Stimulated activated naive CD8-positive, alpha-beta T cell treated with anti-CD3 and anti-CD28 coated beads, Interleukin-15, Interleukin-2, amounts not matched to agents 100 U/mL and 50 U/mL, for 24 hours (primary cell): ENCODE measurements at places on chromosomes 16 and 17.

- peak; percentile 46 for DNase-seq
Measured at GRCh38 chr17:740240-741017, 8.0 kb downstream of the TLCD3A start.

DNA sequence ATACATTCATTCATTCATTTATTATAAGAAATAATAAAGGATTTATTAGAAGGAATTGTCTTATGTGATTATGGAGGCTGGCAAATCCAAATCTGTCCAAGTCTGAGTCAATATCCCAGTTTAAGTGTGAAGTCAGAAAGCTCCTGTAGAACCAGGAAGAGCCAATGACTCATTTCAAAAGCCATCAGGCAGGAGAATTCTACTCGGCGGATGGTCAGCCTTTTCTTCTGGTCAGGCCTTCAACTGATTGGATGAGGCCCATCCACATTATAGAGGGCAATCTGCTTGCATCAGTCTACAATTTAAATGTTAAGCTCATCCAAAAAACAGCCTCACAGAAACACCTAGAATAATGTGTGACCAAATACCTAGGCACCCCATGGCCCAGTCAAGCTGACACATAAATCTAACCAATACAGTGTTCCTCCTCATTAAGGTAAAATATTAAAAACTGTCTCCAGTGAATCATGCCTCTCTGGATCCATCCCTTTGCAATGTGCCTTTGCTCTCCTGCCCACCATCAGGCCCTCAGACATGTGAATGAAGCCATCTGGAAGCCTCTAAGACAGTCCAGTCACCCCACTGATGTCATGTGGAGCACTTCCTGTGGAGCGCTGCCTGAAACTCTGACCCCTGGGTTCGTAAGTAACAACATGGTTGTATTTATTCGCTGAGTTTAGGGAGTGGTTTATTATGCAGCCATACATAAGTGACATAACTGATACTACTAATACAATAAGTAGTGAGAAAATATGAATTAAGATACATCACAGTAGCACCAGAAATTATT, 69.2 kb upstream of the WSB1 start:
- no peak for DNase-seq

GRCh38 chr17:57579245-57579644, 165.9 kb downstream of the CCDC182 start:
- no peak for DNase-seq

- DNase-seq = no peak
Measured at GRCh38 chr17:8332688-8333087, 7.0 kb upstream of the ODF4 start.

DNA sequence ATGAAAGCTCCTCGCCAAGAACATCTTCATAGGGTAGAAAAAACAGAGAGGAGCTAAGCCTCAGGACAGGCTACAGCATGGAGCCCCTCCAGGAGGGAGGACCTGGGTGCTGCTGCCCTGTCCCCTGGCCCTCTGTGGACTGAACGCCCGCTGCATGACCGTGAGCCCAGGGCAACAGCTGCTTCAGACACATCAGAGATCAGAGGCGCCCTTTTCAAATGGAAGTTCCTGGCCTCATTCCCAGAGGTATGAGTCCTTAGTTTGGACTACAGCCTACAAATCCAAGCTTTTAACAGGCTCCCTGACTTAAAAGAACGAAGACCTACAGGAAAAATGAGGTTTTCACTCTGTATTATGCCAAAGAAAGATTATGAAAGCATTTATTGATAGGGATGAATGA, 48.5 kb downstream of the ZNF18 start:
- DNase-seq = no peak

DNA sequence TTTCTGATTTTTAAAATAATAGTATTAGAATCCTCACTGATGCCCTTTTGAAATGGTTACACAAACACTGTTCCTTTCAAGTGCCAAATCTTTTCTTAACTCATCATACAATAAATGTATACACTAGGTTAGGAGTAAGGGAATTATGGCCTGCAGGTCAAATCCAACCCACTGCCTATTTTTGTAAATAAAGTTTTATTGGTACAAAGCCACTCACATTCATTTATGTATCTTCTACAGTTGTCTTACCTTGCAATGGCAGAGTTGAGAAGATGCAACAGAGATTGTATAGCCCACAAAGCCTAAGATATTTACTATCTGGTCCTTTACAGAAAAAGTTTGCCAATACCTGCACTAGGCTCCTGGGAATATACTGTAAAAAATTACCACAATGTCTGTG, 47.8 kb downstream of the IKZF3 start:
- DNase-seq = no peak

DNA sequence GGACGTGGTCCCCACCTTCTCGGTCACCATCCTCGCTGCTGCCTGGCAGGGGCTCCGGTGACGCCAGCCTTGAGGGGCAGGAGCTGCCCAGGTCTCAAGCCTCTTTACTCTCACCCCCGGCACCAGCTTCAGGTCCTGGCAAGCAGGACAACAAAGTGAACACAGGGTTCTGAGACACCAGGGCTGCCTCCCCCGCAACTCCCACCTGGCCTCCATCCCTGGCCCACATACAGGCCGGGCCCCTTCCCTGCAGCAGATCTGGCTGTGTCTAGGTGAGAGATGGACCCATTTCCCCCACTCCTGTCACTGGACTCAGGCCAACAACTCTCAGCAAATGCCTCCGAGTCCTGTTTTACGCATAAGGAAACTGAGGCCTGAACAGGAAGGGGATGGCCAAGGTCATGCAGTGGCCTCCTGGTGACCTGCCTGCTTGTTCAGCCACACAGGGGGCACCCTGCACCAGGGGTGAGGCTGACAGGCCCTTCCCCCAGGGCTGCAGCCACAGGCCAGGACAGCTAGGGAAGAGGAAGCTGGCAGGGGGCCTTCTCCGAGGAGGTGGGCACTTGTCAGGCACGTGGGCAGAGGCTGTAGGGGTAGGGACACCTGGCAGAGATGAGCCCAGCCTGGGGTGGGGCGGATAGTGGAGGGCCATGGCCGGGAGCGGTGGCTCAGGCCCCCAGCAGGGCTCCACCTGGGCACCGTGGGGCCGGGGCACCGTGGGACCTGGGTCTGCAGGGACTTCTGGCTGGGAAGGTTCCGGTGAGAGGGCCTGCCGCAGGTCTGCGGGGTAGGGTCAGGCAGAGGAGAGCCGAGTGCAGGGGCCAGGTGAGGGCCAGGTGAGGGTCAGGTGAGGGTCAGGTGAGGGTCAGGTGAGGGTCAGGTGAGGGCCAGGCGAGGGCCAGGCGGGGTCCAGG, 46.7 kb upstream of the PVALEF start:
- no peak for DNase-seq

- DNase-seq = no peak
Measured at GRCh38 chr17:78572239-78573205, 4.7 kb downstream of the DNAH17 start.

DNA sequence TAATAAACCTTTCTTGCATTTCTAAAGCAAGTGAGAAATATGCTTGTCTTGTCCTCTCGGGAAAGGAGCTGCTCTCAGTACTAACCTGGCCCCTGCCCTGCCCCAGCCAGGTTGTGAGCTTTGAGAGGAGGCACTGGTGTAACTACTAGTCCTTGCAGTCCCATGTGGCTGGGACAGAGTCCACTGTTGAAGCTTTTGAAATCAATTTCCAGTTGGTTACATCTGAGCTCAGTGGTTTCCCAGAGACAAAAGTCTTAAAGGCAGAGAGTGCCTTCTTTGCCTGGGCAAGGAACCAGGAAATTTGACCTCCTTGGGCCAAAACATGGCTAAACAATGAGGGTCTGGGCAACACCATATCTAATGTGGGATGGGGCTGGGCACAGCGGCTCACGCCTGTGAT, 48.7 kb downstream of the GSG1L start:
- DNase-seq = no peak

- DNase-seq = no peak
Measured at GRCh38 chr16:12742741-12743140, 60.9 kb downstream of the CPPED1 start.

DNA sequence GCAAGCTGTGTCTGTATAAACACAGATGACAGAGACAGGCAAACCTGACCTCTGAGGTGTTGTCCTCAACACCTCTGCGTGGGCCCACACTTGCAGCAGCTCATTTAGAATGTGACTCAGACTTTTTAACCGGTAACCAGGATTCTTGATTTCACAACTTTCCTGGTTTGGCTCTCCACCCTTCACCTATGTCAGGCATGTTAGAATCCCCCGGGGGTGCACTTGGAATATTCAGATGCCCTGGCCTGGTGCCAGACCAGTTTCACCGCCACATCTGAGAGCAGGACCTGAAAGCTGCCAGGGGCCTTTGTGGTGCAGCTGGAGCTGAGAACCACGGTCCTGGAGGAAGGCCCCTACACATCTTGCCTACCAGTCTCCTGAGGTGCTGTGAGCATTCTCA, 4.8 kb downstream of the DHODH start:
- DNase-seq = peak; percentile 29

- no peak for DNase-seq
Measured at GRCh38 chr16:53849994-53850393, 146.0 kb downstream of the FTO start.

DNA sequence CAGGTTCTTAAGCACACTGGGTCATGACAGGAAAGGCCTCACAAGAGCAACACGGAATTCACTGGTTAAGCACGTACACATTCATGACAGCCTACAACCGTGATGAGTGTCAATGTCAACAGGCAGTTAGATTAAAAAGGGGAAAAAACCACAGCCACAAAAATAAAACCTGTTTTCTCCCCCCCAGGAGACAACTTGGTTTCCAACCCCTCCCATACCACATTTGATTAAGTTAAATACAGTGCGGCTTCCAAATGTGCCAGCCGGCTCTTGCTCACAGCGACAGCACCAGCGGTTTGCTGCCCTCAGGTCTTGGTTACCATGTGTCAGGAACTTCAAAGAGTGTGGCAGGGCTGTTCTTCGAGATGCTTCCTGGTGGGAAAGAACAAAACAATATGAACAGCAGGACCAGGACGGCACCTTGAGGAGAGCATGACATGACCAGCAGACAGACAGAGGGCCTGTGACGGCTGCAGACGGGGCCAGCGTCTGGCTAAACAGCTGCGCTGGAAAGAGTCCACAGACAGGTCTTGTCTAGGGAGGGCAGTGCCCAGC, 193.6 kb downstream of the PARN start:
- DNase-seq = peak; percentile 16

- no peak for DNase-seq
Measured at GRCh38 chr16:81746566-81746965, 32.5 kb upstream of the PLCG2 start.

DNA sequence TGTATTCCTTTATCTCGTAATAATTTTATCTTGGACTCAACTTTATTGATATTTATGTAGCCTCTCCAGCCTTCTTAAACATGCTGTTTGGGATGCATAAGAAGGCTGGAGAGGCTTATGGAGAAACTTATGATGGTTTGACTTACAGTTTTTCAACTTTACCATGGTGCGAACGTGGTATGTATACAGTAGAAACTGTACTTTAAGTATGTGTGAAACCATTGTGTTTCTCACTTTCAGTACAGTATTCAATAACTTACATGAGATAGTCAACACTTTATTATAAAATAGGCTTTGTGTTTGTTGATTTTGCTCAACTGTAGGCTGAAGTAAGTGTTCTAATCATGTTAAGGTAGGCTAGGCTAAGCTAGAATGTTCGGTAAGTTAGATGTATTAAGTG, 206.8 kb downstream of the SEC14L1 start:
- DNase-seq = no peak

- no peak for DNase-seq
Measured at GRCh38 chr16:60059141-60059540, 1325.0 kb upstream of the GOT2 start.

DNA sequence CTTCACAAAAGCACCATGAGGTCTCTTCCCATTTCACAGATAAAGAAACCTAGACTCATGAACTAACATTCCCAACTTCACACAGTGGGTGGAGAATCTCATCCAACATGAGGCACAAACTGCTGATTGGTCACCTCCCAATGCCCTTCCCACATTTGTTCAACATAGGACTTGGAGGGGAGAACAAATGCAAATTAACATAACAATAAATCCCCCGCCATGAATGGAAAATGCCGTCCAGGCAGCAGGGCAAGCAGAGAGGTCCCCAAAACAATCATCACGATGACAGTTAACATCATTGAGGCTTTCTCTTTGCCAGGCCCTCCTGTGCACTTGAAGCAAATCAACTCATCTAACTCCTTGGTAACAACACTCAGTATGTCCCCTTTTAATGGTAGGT, 185.3 kb downstream of the TMEM132E start:
- DNase-seq = no peak

GRCh38 chr16:2912330-2913199, 834 bp downstream of the FLYWCH1 start:
- DNase-seq = peak; percentile 52

DNA sequence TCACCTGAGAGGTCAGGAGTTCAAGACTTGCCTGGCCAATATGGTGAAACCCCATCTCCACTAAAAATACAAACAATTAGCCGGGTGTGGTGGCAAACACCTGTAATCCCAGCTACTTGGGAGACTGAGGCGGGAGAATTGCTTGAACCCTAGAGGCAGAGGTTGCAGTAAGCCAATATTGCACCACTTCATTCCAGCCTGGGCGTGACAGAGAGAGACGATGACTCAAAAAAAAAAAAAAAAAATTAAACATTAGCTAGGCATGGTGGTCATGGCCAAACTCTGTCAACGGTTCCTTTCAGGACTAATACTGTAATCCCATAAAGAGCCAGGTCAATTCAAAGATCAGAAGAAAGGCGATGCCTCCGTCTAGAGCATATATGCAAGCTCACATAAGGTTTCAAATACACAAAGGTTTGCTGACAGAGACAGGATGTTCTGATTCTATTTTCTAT, 2.4 kb downstream of the RNF157 start:
- DNase-seq = no peak

- DNase-seq = no peak
Measured at GRCh38 chr17:59699218-59699617, 8.0 kb downstream of the PTRH2 start.

- DNase-seq = no peak
Measured at GRCh38 chr16:67191411-67191994, 452 bp upstream of the E2F4 start.

DNA sequence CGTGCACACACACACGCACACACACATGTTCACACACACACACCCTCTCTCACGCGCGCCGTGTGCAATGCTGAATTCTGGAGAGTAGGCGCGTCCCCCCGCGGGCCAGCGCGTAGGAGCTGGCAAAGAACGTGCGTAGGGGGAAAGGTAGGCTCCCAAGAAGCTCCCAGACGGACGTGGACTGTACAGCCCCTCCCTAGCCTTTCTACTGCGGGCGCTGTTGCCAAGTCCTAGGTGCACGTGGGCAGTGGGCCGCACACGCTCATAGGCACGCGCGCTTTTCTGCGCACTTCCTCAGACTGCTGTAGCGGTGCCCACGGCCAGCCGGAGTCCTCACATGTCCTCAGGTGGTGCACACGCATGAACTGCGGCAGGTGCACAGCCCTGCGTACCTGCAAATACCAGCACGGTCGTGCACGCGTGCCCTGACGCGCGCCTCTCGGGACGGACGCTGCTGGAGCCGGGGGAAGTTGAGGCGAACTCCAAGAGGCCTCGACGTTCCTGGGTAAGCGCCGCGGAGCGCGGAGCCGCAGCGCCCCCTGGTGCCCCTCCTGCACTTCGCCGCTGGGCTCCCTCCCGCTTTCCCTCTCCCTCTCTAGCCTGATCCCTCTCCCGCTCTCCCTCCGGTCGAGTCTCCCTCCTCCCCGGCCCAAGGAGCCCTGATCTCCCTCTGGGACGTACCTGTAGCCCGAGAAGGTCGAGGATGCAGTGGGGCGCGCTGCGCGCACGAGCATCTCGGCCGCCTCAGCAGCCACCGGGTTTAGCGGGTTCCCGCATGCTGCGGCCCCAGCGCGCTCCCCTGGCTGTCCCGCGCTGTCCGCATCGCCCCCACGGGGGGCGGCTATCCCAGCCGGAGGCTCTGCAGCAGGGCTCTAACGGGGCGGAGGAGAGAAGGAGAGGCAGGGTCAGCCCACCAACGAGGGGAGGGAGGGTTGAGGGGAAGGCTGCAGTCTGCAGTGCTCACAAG, 749 bp downstream of the GRIN2A start:
- peak; percentile 61 for DNase-seq
